ENCODE measurements at places on chromosomes 2 and 18.

GRCh38 chr2:33002863-33003262 is 56.1 kb downstream of the LTBP1 start:
- DNase-seq: no peak

DNA sequence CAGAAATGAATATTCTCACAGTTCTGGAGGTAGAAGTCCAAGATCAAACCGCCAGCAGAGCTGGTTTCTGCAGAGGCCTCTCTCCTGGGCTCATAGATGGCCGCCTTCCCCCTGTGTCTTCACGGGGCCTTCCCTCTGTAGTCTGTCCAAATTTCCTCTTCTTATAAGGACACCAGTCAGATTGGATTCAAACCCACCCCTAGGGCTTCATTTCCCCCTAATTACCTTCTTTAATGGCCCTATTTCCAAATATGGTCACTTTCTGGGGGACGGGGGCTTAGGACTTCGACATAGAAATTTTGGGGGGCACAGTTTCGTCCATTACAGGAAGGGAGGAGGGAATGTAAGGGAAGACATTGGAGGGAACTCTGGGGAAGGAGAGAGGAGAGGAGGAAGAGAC is 132.6 kb downstream of the DDX1 start:
- no peak for DNase-seq

DNA sequence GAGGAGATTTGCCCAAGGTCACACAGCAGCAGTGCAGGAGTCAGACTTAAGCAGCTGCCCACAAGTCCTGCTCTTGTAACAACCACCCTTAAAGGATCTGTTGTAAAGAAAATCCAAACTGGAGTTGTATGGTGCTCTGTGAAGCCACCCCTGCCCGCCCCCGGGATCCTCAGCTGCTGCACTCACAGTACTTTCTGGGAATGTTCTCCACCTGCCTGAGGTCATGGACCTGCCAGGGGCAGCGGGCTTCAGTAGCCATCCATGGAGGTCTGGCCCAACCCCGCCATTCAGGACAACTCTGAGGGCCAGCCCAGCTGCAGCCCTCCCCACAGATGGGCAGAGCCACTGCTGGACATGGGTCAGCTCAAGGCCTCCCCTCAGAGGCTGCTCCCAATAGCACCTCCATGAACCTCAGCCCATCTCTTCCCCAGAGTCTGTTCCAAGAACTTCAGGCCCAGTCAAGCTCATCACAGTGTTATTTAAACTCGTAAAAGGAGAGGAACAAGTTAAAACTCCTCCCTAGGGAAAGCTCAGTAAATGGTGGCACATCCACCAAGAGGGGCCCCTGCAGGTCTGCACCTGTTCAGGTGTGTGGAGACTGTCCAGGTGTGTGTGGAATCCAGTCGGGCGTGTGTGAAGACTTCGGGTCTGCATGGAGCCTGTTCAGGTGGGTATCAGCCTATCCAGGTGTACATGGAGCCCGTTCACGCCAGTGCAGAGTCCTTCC is 39.4 kb upstream of the GPC1 start:
- DNase-seq: no peak

DNA sequence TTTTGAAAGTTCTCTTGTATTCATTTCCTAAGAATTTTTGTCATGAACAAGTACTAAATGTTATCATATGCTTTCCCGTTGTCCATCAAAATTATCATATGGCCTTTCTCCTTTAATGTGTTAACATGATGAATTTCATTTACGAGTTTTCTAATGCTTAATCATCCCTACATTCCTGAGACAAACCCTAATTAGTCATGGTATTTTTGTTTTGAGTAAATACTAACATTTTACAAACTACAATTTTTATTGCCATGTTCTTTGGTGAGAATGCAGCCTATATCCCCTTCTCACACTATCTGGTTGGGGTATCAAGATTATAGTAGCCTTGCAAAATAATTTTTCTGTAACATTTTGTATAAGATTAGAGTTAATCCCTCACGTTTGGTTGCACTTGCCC is 14.5 kb downstream of the SMAD2 start:
- no peak for DNase-seq

DNA sequence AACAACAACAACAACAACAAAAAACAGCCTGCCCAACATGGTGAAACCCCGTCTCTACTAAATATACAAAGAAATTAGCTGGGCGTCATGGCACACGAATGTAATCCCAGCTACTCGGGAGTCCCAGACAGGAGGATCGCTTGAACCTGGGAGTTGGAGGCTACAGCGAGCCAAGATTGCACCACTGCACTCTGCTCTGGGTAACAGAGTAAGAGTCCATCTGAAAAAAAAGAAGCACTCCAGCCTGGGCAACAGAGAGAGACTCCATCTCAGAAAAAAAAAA is 344.1 kb upstream of the PLGLB2 start:
- no peak for DNase-seq

- no peak for DNase-seq
Observed at GRCh38 chr2:127953128-127953718, 67.5 kb upstream of the AMMECR1L start.

Data from nephron progenitor cell (in vitro differentiated cells).